ENCODE measurements at places on chromosomes 12 and 14. TPM values are rescaled to one million over a fixed set of nuclear protein-coding genes. Genes with fewer than 3 reads are reported as not detected.

- peak; percentile 64 for DNase-seq
Measured at GRCh38 chr14:64444984-64445845, 20.1 kb upstream of the AKAP5 start.

DNA sequence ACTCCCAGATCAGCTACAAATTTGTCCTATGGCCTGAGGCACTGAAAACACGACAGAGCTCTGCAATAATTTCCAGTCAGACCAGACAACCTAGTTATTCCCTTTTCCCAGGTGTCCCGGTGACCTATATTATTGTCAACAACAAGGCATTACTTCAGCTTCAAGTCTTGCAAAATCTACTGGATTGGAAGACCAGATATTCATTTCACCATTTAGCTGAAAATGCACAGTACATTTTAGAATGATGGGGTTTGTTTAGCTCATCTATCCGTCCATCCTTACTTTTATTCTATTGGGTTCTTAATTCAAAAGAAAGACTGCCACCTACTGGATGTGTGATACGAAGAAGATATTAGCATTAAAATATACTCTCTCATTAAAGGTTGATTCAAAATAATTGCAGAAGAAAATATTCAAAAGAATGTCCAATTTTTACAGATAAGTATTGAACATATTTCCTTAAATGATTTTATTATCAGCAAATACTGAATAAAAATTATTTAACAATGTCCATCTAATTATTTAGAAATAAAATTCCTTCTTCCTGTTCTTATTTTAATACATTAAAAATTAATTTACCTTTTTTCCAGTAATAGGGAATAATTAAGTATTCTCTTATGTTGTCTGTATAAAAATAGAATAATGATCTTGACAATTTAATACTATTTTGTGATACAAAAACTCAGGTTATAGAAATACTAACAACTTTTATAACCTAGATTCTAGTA lies 244.9 kb upstream of the LRIG3 start:
- no peak for DNase-seq

PTPRB gene
- 4.5 TPM for total RNA-seq

ERP27 gene
- not detected for total RNA-seq

DNA sequence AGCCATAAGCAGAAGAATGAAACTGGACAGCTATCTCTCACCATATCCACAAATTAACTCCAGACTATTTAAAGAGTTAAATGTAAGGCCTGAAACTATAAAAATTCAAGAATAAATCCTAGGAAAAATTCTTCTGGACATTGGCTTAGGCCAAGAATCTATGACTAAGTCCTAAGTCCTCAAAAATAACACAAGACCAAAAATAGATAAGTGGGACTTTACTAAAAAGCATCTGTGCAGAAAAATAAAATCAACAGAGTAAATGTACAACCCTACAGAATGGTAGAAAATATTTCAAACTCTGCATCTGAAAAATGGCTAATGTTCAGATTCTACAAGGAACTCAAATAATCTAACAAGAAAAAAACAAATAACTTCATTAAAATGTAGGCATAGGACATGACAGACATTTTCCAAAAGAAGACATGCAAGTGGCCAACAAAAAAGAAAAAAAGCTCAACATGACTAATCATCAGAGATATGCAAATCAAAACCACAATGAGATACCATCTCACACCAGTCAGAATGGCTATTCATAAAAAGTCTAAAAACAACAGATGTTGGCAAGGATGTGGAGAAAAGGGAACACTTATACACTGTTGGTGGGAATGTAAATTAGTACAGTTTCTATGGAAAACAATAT lies 61.0 kb upstream of the PPFIA2 start:
- DNase-seq: peak; percentile 53

DNA sequence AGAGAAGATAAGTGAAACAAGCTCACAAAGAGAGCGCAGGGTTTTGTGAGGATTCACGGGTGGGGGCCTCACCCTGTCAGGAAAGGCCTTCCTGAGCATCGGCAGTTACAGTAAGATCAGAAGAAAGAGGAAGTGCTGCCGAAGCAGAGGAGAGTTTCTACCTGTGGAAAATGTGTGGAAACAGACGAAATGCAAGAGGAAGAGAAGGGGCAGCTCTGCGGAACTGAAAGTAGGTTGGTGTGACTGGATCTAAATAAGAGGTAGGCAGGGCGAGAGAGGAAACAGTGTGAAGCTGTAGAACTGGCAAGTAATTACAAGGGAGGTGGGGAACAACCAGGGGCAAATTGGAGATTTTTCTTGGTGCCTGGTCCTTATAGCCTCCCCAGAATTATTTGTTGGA lies 2.6 kb downstream of the GPR68 start:
- DNase-seq: no peak

DNA sequence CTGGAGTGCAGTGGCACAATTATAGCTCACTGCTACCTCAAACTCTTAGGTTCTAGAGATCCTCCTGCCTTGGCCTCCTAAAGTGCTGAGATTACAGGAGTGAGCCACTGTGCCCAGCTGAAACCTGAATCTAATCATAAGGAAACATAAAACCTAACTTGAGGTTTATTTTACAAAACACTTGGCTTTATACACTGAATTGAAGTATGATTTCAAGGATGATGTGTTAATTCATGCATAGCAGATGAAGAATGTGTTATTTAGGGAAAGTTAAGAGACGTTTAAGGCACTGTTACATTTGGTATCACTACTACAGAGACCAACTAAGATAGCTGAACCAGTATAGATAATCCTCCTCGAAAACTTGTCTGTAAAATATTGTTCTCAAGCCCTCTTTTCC lies 6.4 kb downstream of the DICER1 start:
- no peak for DNase-seq

DNA sequence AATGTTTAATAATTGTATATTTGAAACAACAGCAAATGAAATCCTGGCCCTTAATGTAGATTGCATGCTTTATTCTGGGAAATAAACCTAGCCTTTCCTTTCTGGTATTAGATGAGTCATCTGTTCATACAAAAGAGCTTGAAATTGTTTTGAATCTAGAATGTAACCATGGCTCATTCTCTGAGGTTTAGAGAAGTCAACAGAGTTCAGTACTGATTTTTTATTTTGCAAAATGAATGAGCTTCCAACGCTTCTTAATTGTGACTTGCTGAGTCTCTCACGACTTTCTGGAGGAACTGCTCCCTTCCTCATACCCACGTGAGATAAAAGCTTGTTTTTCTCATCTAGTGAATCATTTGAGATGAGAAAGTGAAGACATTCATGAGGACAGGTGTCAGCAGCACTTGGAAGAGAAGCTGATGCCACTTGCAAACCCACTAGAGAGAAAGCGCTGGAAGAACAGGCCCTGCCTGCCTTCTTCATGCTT lies 509.6 kb downstream of the VRK1 start:
- DNase-seq: no peak

- DNase-seq: no peak
Measured at GRCh38 chr14:85050180-85050579, 479.8 kb upstream of the FLRT2 start.

Data from SJSA1 (cell line).